ENCODE measurements at places on chromosomes 4 and X.

DNA sequence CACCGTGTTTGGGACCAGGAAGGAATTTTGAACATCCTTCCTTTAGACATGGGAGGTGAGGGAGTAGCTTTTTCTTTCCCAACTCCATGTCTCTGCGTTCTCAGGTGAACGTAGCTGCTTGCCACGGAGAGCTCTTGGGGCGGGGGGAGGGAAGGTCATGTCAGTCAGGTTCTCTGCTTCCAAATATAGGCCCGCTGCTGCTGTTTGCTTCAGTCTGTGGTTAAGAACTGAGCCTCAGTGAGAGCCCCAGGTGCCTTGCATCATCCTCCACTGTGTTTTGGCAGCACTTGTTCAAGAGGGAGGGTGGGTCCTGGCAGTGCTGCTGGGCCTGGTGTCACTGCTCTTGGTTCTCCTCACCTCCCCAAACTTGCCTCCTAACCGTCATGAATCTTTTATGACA is 46.5 kb downstream of the HADH start:
- no peak overlapping the region for H3K4me3 ChIP-seq
- H3K27me3 ChIP-seq = no peaks in the 10 kb centered on the region
- no peak for DNase-seq
- H3K36me3 ChIP-seq = peaks cover 47% of the 10 kb centered on the region
- no peak overlapping the region for H3K27ac ChIP-seq
- H3K4me1 ChIP-seq = peaks cover 15% of the 10 kb centered on the region

- H3K4me1 ChIP-seq = peaks cover 8% of the 10 kb centered on the region
- H3K27ac ChIP-seq = no peak overlapping the region
- DNase-seq = no peak
- H3K4me3 ChIP-seq = no peak overlapping the region
- H3K36me3 ChIP-seq = no peaks in the 10 kb centered on the region
These were observed 99.7 kb upstream of the DDIT4L start for GRCh38 chr4:100289946-100290345.

- DNase-seq = no peak
- no peaks in the 10 kb centered on the region for H3K27me3 ChIP-seq
- H3K36me3 ChIP-seq = peaks cover 21% of the 10 kb centered on the region
These were observed 58.0 kb downstream of the TAB3 start for GRCh38 chrX:30831082-30831481.

DNA sequence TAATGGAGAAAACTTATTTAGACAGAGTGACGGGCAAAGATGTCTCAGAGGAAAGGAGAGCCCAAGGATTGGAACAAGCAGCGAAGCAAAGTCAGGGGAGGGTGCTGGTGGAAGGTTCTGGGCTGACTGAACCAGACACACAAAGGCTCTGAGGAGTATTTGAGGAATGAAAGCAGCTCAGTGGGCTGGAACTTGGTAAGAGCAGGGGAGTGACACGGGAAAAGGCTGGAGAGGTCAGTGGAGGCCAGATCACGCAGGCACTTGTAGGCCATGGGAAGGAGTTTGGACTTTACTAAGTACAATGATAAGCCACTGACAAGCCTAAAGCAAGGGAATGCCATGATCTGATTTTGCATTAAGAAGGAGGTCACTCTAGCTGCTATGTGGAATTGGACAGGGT is 71.4 kb downstream of the TSC22D3 start:
- no peak overlapping the region for H3K4me3 ChIP-seq
- H3K36me3 ChIP-seq = no peaks in the 10 kb centered on the region
- no peak for DNase-seq
- H3K27me3 ChIP-seq = no peaks in the 10 kb centered on the region
- H3K4me1 ChIP-seq = peaks cover 3% of the 10 kb centered on the region

DNA sequence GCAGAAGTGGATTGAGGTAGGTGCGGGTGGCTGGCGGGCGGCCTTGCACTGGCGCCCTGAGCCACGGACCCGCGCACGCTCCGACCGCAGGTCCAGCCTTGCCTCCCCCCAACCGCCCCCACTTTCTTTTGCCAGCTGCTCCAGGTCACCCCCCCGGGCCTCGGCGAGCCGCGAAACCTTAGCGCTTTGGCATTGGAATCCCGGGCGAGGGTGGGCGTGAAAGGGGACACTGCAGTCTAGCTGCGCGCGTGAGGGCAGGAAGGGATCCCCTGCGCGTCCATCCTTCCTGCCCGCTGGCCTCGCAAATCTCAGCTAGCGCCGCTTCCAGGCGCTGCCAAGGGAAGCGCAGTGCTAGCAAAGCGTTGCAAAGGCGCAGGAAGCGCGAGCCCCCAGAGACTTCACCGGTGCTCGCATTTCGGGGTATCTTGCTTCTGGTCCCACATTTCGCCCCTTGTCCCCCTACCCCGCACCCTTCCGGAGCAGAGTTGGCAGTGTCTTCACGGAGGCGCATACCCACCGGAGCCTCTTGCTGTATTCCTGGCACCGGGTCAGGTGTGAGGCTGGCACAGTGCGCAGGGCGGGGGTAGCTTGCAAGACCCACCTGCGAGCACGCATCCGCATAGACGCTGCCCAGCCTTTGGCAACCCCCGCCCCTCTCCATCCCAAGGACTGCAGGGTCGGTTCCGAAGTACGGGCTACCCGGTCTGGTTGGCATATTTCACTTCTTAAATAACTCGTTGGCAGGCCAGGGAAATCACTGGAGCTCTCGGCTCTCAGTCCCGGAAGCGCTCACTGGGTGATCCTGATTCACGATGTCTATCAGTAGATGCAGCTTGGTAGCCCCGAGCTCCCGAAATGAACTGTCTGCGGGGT is 104.4 kb downstream of the UCHL1 start:
- peak overlapping the region; percentile 91 for H3K4me3 ChIP-seq
- DNase-seq = peak; percentile 40
- peak overlapping the region; percentile 94 for H3K27ac ChIP-seq
- no peaks in the 10 kb centered on the region for H3K27me3 ChIP-seq

- no peak overlapping the region for H3K27ac ChIP-seq
- H3K36me3 ChIP-seq = no peaks in the 10 kb centered on the region
- H3K4me3 ChIP-seq = no peak overlapping the region
- H3K4me1 ChIP-seq = peaks cover 12% of the 10 kb centered on the region
- no peaks in the 10 kb centered on the region for H3K27me3 ChIP-seq
These were observed 161.0 kb upstream of the RASGEF1B start for GRCh38 chr4:81632581-81633299.

DNA sequence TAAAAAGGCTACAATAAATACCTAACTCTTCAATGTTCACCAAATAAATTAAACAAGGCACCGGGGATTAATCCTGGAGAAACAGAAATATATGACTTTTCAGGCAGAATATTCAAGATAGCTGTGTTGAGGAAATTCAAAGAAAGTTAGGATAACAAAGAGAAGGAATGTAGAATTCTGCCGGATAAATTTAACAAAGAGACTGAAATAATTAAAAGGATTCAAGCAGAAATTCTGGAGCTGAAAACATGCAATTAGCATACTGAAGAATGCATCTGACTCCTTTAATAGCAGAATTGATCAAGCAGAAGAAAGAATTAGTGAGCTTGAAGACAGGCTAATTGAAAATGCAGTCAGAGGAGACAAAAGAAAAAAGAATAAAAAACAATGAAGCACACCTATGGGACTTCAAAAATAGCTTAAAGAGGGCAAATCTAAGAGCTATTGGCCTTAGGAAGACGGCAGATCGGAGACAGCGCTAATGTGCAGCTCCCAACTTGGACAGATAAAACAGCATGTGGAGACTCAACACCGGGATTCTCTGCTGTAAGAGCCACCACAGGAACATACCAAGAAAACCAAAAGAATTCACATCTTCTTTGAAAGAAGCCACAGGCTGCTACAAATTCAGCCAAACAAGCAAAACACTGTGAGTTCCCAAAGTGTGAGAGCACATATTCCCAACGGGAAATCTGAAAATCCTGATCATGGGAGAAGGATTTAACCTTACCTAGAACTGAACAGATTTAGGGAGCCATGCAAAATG is 1290.9 kb downstream of the PCDH18 start:
- no peaks in the 10 kb centered on the region for H3K4me1 ChIP-seq
- no peak for DNase-seq
- H3K4me3 ChIP-seq = no peak overlapping the region
- no peaks in the 10 kb centered on the region for H3K27me3 ChIP-seq
- no peaks in the 10 kb centered on the region for H3K36me3 ChIP-seq

- no peak overlapping the region for H3K27ac ChIP-seq
- peaks cover 26% of the 10 kb centered on the region for H3K4me1 ChIP-seq
- H3K4me3 ChIP-seq = no peak overlapping the region
- peaks cover 53% of the 10 kb centered on the region for H3K36me3 ChIP-seq
- H3K27me3 ChIP-seq = no peaks in the 10 kb centered on the region
These were observed 9.4 kb downstream of the AIMP1 start for GRCh38 chr4:106325800-106326199.

- no peak overlapping the region for H3K27ac ChIP-seq
- no peak for DNase-seq
- H3K4me1 ChIP-seq = no peaks in the 10 kb centered on the region
- H3K4me3 ChIP-seq = no peak overlapping the region
- no peaks in the 10 kb centered on the region for H3K27me3 ChIP-seq
These were observed 124.7 kb downstream of the GPAT3 start for GRCh38 chr4:83660578-83660977.

DNA sequence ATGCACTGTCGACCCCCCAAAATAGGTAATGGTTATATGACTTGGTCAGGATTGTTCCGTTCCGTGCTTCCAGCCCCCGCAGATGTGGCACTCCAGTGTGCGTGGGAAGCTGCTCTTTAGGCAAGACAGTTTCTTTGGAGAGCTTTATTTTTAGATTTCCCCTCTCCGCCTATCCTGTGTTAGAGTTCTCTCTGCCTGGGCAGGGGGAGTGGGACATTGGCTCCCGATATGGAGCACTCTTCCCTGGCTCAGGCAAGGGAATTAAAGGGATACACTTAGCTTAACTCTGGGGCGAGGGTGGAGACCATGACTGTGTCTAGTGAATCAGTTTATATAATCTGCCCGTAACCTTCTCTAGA is 36.0 kb downstream of the DLG3 start:
- peak; percentile 35 for DNase-seq
- no peaks in the 10 kb centered on the region for H3K36me3 ChIP-seq
- H3K27ac ChIP-seq = peak overlapping the region; percentile 87
- peak overlapping the region; percentile 55 for H3K4me3 ChIP-seq

- no peak overlapping the region for H3K4me3 ChIP-seq
- H3K36me3 ChIP-seq = no peaks in the 10 kb centered on the region
- peak overlapping the region; percentile 59 for H3K27ac ChIP-seq
- peaks cover 41% of the 10 kb centered on the region for H3K4me1 ChIP-seq
- peak; percentile 60 for DNase-seq
These were observed 25.4 kb upstream of the AFAP1 start for GRCh38 chr4:7964890-7965662.

DNA sequence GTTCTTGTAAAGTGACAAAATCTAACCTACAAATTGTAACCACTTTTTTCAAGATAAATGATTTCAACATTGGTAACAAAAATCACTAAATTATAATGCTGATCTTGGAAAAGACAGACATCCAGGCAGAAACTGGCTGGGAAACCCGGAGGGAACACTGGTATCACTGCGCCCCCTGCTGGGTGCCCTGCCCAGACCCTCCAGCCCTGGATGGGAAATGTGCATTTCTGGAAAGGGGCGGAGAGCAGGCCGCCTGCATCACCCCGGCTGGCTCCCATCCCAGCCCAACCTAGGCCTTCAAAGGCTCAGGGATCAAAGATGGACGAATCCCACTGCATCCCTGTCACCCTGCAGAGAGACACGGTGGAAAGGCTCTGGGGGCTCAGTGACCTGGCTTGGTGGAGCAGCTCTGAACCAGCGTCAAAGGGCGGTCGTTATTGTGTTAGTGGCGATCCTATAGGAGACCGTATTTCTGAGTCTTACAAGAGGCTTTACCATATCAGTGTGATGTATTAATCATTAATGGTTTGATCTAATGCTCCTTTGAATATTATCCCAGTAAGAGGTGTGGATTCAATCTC is 37.3 kb downstream of the ACOX3 start:
- DNase-seq = peak; percentile 89
- H3K27me3 ChIP-seq = no peaks in the 10 kb centered on the region
- no peak overlapping the region for H3K4me3 ChIP-seq
- peaks cover 55% of the 10 kb centered on the region for H3K4me1 ChIP-seq
- H3K36me3 ChIP-seq = peaks cover 42% of the 10 kb centered on the region
- H3K27ac ChIP-seq = peak overlapping the region; percentile 81

GRCh38 chrX:51182545-51182944 is 150.1 kb upstream of the NUDT10 start:
- H3K4me3 ChIP-seq = no peak overlapping the region
- H3K27me3 ChIP-seq = no peaks in the 10 kb centered on the region
- H3K27ac ChIP-seq = no peak overlapping the region
- no peaks in the 10 kb centered on the region for H3K36me3 ChIP-seq
- DNase-seq = no peak

DNA sequence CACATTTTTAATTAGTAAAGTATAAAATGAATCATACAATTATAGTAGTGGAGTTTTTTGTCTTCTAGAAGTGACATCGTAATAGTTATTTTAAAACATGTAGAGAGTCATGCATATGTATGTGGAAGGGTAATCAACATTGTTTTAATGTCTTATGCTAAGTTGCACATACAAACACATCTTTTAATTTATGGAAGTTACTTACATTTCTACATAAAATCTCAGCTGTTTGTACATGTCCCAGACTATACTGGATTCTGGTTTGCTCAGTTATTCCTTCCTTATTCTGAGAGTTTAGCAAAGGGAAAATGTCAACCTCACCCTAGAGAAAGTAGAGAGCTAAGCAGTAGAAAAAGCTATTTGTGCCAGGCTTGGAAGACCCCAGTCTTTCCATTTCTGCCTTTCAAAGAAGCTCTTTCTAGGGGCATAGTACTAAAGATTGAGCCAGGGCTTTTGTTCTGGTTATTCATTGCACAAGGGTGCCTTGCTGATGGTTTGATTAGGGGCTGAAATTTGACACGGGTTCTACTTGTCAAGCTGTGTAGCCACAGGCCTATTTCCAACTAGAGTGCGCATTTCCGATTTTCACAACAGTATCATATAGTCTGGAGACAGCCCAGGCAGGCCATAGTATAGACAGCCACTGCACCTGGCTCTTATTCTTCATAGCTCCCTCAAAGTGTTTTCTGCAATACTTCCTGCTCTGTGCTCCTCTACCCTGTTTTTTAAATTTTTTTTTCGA is 106.3 kb downstream of the RPA4 start:
- DNase-seq = no peak

DNA sequence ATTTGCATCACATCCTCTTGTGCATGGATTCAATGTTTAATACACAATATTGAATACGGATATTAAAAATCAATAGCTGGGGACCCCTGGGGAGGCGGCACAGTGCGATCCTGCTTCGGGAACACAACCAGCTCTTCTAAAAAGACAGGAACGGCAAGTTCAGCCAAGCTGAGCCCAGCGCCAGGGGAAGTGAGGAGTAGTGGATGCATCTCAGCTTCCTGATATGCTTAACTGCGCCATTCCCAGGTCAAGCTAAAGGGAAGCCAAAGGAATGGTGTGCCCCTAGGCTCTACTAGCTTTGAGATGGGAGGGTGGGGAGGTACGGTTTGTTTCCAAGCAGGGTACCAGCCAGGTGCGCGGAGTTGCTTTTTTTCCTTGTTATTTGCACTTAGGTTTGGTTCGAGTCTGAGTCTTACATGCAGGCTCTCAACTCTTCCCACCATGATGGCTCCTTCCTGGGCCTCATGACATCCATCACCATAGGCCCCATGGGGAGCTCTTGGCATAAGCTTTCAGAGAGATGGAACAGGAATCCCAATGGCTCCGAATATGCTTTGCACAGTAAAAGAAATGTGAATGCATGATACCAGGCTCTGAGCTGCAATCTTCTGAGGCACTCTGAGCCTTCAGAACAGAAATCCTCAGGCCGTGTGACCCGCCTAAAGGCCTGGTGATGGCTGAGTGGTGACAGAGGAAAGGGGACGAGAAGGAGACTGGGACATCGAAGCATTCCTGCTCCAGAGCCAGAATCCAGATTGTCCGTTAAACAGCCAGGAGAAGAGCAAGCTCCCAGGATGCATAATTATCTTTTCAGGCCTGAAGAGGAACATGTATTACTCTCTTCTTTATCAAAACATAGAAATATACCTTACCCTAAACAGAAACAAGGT is 51.8 kb upstream of the BCOR start:
- H3K4me1 ChIP-seq = peaks cover 66% of the 10 kb centered on the region
- peak overlapping the region; percentile 66 for H3K27ac ChIP-seq
- no peaks in the 10 kb centered on the region for H3K27me3 ChIP-seq
- H3K4me3 ChIP-seq = no peak overlapping the region

Data from left ventricle myocardium inferior (tissue), 1 donor.